ENCODE measurements at places on chromosomes 16 and 17.

DNA sequence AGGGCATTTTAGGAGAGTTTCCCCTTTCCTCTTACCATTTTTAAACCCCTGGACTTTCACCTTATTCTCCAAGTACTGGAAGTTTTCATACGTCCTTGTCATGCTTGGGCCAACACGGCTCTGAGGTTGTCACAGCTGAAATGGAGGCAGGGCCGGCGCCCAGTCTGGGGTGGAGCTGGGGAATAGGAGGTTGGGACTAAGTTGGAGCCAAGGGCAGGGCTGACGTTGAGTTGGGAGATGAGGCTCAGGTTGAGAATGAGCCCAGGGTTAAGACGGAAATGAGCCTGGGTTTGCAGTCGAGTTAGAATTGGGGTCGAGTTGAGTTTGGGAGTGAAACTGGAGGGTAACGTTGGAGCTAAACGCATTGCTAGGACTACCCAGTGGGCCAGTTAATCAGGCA is 1.3 kb downstream of the CLEC10A start:
- DNase-seq = no peak

GRCh38 chr17:78886954-78887353 is 16.0 kb downstream of the CEP295NL start:
- DNase-seq = no peak

GRCh38 chr17:627051-627450 is 87.6 kb downstream of the VPS53 start:
- DNase-seq = no peak

GRCh38 chr17:38777641-38778250 is 21.6 kb downstream of the PIP4K2B start:
- no peak for DNase-seq

DNA sequence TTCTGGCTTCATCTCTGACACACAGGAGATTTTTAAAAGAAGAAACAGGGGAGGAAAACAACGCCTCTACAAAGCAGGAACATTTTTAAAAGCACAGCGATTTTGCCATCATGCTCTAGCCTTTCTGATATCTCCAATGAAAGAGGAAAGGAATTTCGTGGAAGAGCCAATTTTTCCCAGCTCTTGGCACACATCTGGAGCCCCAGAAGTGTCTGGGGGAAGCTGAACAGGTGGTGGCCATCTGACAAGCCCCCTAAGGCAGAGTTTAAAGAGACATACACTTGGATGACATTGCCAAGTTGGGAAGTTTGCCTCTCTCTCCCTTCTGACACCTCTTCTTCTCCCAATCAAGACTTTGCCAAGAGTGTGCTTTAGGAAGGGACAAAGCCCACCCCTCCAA is 82.1 kb downstream of the CCT6B start:
- DNase-seq = no peak

DNA sequence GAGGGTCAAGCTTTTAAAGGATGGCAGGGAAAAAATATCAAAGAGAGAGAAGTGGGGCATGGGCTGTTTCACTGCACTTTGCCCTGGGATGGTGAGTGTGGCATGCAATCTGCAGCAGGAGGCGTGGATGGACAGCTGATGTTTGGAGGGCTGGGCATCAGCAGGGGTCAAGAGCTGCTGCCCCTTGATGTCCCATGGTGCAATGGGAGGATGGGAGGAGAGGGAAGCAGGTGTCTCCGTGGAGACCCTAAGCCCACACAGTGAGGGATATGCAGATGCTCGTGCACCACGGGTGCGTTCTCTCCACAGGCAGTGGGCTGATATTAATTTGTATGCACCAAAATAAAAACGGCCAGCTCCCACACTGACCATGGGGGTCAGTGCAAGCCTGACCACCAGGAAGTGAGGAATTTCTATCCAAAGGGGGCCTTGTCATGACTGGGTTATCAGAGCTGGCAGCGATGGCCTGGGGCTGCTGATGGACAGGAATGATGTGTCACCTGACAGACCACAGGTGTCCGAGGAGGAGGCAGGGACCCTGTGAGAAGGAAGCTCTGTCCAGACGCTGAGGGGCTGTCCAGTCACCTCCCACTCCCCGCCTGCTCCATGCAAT is 183.6 kb downstream of the IRF8 start:
- DNase-seq = no peak

- no peak for DNase-seq
These were observed 80.0 kb downstream of the ZFHX3 start for GRCh38 chr16:72967941-72968340.

DNA sequence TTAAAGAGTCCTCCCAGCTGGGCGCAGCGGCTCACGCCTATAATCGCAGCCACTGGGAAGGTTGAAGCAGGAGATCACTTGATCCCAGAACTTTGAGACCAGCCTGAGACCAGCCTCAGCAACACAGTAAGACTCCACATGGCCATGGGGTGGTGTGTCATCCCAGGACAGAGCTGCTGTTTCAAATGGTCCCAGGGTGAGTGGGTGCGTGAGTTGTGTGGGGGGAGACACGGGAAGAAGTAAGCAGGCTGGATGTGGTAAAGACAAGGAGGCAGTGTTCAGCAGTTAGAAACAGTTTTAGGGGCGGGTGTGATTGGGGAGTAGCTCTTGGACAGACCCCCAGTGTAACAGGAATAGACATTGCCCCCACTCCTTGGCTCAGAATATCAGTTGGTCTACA is 3.8 kb downstream of the SHPK start:
- no peak for DNase-seq
